ENCODE measurements at places on chromosomes 13 and 19.

DNA sequence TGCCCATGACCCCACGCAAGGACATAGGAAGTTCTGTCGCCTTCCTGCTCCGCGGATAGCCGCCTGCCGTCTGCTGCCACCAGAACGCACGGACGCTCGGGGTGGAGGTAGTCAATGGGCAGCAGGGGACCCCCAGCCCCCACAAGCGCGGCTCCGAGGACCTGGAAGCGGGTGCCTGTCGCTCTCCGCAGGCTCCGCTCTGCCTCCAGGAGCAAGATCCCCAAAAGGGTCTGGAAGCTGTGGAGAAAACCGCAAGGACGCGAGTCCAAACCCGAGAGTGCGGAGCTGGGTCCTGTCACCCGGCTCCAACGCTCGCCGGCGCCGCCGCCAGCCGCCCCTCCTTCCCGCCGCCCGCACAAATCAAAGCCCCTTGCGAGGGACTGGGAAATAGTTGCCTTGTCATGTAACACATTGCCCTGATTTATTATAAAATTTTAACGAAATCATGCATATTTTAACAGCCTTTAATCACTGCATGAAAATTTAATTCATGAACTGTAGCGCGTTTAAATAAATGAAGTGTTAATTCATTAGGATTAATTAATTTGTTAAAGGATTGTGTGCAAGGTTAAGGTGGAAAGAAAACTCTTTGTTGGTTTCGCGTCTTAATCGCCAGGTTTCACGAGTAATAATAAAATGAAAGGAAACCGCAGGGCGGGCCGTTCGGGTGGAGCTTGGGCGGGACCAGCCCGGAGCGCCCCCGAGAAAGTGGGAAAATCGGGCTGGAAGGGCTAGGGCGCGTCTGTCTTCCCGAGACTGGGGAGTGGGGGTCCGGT is 5.5 kb upstream of the POU4F1 start:
- DNase-seq = no peak

DNA sequence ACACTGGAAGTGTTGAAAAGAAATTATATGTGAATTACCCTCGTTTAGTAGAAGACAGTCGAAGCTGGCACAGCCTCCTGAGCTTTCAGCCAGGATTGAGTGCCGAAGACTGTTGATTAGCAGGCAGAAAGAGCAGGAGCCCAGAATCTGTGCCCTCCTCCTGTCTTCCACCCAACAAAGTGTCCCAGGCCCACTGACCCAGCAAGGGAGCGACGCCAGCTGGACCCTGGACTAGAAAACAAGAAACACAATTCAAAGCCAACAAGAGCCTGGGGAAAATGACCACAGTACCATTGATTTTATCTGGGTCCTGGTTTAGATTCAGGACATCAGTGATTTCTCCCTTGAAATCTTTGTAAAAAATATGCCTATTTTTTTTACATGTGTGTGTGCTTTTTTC is 120.7 kb downstream of the RXFP2 start:
- no peak for DNase-seq

DNA sequence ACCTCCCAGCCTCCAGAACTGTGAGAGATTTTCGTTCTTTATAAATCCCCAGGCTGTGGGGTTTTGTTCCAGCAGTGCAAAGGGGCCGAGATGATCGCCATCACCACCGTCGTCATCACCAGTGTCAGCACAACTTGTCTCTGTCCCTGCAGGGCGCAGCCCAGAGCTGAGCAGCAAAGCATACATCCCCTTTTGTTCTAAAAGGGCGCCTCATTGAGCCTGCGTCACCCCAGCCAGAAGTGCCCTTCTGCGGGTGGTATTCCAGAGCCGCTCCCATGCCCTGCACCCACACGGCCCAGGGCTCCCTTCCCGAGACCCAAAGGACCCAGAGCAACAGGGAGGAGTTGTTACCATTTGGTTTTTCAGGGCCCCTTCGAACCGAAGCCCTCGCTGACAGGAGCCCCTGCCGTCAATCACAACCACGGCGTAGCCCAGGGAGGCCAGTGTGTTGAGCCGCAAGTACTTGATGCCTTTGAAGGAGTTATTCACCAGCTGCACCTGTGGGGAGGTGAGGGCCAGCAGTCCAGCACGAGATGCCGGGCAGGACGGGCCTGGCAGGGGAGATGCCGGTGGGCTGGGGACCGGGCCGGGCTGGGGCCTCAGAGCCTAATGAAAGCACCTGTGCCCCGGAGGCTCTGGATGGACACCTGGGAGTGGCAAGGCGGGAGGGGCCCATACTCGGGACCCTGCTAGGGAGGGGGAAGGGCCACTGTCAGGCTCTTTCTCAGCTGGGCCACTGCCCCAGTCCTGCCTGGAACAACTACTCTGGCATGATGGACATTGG is 14.4 kb upstream of the MYDGF start:
- DNase-seq = no peak

DNA sequence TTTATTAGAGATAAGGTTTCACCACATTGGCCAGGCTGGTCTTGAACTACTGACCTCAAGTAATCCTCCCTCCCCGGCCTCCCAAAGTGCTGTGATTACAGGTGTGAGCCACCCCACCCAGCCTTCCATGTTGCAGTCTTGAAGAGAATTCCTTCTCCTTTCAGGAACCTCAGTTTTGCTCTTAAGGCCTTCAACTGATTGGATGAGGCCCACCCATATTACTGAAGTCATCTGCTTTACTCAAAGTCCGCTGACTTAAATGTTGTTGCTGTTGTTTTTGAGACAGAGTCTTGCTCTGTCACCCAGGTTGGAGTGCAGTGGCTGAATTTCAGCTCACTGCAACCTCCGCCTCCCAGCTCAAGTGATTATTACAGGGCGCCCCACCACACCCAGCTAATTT is 33.5 kb downstream of the RASL11A start:
- DNase-seq = no peak

- no peak for DNase-seq
Measured at GRCh38 chr19:35296644-35297514, 4.9 kb downstream of the MAG start.

DNA sequence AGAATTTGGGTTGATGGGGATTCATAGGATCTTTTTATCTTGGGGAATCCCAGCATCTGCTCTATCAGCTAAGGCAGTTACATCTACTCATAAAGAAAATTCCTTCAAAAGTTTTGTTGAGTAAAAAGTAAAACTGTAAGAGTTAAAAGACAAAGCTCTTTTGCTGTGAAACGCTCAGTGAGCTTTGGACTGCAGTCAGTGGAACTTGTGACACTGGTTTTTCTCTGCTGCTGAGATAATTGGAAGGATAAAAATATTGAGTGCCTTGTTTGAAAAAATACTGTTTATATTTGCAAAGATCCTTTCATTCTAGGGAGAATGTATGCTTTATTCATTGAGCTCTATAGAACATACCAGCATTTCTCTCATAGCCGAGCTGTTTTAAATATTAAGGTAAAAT is 5.3 kb downstream of the NAXD start:
- DNase-seq = no peak

GRCh38 chr19:44111910-44112463 is 1.2 kb upstream of the ZNF225 start:
- DNase-seq = no peak

Data from activated T-cell treated with anti-CD3 and anti-CD28 coated beads, Interleukin-2, amount 50 U/mL, for 4 hours (primary cell).